NCI-H524 treated with DMSO at 0.1 percent for 48 hours (cell line): ENCODE measurements at places on chromosomes 5 and 9.

- no peak for DNase-seq
Measured at GRCh38 chr9:75979362-75979761, 88.9 kb downstream of the PCSK5 start.

DNA sequence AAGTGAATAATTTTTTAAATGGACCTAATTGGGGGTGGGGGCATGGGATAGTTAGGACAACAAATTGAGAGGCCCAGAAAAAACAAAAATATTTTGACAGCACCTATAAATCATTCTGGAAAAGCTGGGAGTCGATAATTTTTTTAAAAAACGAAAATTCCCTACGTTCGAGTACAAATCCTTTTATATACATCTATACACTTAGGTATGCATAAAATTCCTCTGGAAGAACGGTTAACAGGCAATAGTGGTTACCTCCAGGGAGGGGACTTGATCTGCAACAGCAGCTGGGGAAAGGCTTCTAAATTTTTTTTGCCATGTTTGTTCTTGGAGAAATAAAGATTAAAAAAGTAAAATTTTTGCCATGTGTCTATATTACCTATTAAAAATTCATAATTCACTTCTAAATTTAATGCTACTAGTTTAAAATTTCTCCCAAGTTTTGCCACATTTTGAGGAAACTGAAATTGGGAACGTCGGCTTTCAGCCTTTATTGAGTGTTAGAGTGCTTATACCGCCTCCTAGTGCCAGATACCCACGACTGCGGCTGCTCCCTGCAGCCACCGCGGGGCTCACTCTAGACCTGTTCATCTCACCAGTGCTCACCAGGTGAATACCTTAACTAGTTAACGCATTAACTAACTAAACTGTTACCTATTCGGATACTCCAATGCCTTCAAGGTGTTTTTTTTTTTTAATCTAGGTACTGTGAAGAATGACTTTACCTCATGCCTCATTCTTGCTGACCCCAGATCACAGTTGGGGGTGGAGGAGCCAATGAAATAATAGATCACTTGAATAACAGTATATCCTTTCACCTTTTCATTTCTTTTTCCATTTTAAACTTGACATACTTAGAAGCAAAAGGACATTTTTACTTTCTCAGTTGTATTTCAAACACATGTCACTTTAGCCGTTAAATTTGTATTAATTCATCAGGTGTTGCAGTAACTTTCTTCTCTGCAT is 1.8 kb upstream of the BHMT start:
- no peak for DNase-seq

GRCh38 chr9:6098431-6098830 is 83.0 kb upstream of the RANBP6 start:
- no peak for DNase-seq

DNA sequence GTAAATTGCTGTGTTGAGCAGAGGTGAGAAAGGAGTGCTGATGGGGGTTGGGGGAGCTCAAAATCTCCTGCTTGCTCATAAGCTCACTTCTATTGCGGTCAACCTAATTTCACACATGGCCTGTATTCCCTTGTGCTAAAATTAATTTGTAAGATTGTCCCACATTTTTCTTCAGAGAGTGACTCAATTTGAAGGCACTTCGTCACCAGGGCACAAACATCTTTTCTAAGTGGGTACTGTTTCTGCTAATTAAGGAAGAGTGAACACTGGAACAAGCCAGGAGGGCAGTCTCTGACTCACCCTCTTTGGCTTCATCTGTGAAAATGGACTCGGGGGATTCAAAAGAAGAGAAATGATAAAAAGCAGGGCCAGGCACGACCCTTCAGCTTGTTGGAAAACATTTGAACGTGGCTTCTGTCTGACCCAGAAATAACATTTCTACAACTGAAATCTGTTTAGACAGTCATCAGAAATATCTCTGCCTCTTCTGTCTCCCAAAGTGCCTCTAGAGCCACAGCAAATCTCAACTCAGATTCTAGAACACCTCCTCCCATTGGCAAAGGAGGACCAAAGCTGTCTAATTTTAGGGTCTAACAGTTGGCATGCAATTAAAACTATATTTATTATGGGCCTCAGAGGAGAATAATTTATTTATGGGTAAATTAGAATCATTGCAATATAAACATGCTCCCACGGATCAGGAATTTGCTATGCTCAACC is 49.8 kb downstream of the FEM1C start:
- DNase-seq, result no peak

GRCh38 chr5:126994485-126994884 is 35.9 kb downstream of the MARCHF3 start:
- no peak for DNase-seq
